ENCODE measurements at places on chromosomes 2 and 18.
A peak's percentile ranks its signal among the peaks of the same experiment; 100 is the strongest.

DNA sequence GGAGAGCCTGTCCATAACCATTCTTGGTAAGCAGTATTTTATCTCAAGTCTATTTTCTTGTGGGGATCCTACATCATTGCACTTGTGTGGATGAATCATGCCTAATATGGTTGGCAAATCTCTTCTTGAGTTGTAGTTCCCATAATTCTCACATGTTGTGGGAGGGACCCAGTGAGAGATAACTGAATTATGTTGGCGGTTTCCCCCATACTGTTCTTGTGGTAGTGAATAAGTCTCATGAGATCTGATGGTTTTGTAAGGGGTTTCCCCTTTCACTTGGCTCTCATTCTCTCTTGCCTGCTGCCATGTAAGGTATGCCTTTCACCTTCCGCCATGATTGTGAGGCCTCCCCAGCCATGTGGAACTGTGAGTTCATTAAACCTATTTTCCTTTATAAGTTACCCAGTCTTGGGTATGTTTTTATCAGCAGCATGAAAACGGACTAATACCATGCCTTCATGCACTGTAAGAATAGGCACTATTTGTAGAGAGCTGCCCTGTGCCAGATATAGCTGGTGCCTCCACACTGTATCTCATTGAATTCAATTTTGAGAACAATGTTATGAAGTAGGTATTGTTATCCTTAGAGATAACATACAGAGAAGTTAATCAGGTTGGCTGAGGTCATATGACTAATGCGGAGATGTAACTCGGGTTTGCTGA is 148.3 kb downstream of the PLCL1 start:
- no peak for DNase-seq

DNA sequence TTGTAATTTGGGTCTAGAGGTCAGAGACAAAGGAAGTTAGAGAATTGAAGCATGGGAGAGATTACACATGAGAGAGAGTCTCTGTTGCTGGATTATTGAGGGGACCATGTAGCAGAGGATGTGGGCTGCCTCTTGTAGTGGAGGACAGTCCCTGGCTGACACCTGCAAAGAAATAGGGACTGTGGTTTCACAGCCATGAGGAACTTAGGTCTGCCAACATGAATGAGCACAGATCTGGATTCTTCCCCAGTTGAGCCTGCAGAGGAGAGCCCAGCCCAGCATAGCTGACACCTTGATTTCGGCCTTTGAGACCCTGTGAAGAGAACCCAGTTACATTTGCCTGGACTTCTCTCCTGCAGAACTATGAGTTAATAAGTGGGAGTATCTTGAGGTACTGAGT is 179.5 kb upstream of the TWIST2 start:
- DNase-seq, result no peak

DNA sequence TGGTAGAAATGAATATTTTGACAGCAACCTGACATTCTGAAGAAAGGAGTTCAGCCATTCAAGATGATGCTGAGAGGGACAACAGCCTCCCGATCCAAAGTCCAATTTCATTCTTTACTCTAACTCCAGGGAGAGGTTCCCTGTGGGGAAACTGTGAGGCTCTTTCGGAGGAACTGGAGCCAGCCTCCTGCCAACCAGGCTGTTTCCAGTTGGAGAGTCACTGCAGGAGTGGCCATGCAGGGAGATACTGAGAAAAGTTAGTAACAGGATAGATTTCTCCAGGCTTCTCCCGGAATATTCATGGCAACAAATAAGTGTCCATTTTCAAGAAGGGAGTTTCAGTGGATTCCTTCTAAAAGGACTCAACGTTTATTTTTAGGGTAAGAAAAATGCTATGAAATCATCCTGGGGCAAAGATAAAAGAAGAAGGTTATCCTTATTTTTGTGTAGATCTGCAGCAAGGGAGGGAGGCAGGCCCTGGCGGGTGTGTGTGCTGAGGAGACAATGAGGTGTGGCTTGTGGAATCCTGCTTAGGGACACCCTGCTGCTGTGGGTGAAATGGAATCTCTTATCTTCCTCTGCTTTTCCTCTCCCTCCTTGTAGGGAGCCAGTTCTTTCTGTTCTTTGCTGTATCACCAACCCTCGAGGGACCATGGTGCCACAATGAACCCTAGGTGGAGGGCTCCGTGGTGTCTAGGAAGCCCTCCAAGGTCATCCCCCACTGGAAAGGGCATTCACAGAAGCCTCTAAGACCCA is 18.1 kb downstream of the KLHL14 start:
- no peak for DNase-seq

DNA sequence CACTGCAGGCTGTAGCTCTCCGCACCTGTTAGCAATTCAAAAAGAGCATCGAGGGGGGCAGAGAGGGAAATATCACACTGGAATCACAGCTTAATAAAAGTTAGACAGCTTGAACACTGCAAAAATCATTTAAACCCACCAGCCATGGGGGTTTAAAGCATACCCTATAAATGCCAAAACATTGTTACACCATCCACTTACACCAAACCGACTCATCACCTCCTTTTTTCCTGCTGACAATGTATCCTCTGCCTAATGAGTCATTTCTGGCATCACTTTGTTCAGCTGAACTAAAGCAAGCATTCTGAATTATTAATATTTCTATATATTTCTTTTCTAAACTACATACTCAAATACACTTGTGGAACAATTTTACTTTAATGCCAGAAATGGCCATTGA is 21.6 kb downstream of the MC4R start:
- DNase-seq, result no peak

GRCh38 chr2:107760620-107761364 is 65.9 kb upstream of the RGPD4 start:
- DNase-seq, result no peak

GRCh38 chr2:54106631-54107454 is 8.6 kb upstream of the ACYP2 start:
- DNase-seq, result peak; percentile 22

DNA sequence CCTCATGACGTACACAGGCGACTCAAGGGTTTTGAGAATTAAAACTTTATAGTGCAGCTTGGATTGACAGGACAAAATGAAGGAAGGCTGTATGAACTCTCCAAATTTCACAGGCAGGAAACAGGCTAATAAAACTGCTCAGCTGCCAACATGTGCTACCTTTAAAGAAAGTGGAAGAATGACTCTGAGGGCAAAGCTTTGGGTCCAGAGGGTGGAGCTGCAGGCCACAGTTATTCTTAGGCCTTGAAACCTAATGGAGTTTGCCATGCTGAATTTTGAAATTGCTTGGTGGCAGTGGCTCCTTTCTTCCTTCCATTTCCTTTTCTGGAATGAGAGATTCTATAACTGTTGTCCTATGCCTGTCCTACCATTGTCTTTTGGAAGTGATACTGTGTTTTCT is 34.8 kb downstream of the HAT1 start:
- DNase-seq, result no peak

DNA sequence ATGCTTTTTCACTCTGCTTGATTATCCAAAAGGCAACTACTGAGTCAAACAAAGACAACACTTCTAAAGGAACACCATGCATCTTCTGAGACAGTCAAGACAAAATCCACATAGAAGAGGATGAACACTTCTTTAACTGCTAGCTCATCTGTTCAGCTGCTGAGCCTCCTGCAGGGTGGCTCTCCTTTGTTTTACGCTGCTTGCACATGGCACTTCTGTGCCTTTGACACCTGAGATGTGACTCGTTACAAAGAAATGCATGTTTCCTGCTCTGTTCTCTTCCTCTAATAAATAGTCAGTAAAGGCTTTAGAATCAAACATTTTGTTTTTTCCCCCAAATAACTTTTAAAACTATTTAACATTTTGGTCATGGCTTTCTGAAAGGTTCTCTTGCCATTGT is 1129.4 kb downstream of the TDRD15 start:
- no peak for DNase-seq

DNA sequence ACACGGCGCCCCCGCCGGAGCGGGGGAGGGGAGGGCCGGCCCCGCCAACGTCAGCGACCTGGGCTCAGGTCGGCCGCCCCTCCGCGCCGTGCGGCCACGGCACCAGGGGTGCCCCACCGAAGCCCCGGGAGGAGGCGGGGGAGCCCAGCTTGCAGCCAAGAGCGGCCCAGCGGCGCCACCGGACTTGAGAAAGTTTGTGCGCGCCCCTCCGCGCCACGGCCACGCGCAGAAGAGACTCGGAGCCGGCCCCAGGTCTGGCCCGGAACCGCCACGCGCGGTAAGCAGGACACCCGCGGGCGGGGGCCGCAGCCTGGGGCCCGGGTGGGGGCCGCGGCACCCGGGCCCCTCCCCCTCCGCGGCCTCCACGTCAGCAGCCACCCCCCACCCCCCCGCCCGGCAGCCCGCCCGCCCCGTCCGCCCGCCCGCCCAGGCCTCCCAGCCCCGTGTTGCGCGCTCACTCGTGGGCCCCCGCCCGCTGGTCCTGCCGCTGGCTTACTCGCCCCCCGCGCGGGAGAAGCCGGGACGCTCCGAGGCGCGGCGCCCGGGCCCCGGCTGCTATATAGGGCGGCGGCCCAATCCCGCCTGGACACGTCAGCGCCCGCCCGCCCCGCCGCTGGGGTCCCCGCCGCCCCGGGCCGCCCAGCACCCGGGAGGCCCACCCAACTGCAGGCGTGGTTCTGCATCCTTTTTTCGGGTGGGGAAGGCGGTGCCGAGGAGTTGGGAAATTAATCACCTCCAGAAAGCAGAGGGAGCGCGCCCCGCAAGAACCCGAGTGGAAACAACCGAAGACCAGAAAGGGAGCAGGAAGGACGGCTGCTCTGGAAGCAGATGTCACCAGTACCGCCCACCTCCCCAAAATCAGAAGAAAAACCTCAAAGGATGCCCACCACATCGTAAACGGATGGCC is 42.9 kb downstream of the HDLBP start:
- peak; percentile 69 for DNase-seq

GRCh38 chr2:101265893-101266499 is 13.3 kb downstream of the CNOT11 start:
- no peak for DNase-seq

Data from nephron progenitor cell (in vitro differentiated cells).